Left cardiac atrium (tissue), 4 donors: ENCODE measurements at places on chromosomes 4 and X.

- no peak for DNase-seq
Observed at GRCh38 chrX:78092296-78092695, 11.8 kb upstream of the PGK1 start.

- no peak for DNase-seq
Observed at GRCh38 chrX:144259054-144259453, 375.2 kb downstream of the UBE2NL start.

DNA sequence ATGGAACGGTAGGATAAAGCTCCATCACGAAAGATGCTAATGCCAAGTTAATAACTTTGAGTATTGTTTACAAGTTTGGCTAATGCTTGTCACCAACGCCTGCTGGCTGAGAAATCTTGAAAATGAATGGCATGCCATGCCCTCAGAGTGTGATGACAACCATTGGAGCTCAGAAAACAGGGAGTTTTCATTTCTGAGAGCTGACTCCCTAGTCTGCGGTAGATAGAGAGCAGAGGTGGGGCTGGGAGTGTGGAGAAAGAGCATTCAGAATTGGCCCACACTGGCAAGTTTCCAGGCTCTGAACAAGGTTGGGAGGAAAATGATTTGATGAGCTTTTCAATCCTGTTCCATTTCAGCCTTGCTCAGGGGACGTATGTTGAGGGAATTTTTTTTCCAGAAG, 183.9 kb downstream of the CPEB2 start:
- no peak for DNase-seq

GRCh38 chrX:100409610-100410590, at the start of gene PCDH19:
TSS of gene PCDH19 (minus strand) at chrX:100410273. CDS start at chrX:100408597, 1,676 bp downstream.
- DNase-seq: peak; percentile 52

GRCh38 chr4:38463268-38463958, 200.6 kb upstream of the KLF3 start:
- DNase-seq: no peak

- no peak for DNase-seq
Observed at GRCh38 chr4:82429728-82430192, 502 bp downstream of the HNRNPDL start.

DNA sequence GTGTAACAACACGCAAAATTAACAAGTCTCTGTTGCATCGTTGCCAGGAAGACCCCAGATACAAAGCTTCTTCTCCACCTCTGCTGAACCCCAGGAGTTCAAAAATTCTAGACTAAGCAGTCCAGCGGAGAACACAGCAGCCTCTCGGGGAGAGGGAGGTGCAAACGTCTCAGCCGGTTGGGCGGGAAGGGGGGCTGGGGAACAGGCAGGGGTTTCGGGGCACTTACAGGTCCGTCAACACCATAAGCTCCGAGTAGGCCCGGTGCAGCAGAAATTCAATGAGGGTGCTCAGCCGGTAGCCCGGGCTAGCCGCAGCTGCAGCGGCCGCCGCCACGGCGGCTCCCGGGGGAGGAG, 394 bp downstream of the MED14 start:
- peak; percentile 30 for DNase-seq

GRCh38 chrX:47179221-47179927, 14.3 kb upstream of the UBA1 start:
- peak; percentile 66 for DNase-seq

- no peak for DNase-seq
Observed at GRCh38 chrX:42720209-42720608, 57.8 kb downstream of the PPP1R2C start.
